ENCODE measurements at places on chromosomes 3 and 15.

GRCh38 chr15:37102305-37103162 is 2.2 kb upstream of the MEIS2 start:
- no peak for DNase-seq

DNA sequence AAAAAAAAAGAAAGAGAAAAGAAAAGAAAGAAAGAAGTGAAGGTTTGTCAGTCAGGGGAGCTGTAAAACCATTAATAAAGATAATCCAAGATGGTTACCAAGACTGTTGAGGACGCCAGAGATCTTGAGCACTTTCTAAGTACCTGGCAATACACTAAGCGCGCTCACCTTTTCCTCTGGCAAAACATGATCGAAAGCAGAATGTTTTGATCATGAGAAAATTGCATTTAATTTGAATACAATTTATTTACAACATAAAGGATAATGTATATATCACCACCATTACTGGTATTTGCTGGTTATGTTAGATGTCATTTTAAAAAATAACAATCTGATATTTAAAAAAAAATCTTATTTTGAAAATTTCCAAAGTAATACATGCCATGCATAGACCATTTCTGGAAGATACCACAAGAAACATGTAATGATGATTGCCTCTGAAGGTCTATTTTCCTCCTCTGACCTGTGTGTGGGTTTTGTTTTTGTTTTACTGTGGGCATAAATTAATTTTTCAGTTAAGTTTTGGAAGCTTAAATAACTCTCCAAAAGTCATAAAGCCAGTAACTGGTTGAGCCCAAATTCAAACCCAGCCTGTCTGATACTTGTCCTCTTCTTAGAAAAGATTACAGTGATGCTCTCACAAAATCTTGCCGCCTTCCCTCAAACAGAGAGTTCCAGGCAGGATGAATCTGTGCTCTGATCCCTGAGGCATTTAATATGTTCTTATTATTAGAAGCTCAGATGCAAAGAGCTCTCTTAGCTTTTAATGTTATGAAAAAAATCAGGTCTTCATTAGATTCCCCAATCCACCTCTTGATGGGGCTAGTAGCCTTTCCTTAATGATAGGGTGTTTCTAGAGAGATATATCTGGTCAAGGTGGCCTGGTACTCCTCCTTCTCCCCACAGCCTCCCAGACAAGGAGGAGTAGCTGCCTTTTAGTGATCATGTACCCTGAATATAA is 2.0 kb downstream of the B2M start:
- no peak for DNase-seq

GRCh38 chr15:67840749-67841512 is 1.1 kb upstream of the RNU6-1 start:
- no peak for DNase-seq

GRCh38 chr3:158102242-158103080 is 3.8 kb downstream of the SHOX2 start:
- no peak for DNase-seq

DNA sequence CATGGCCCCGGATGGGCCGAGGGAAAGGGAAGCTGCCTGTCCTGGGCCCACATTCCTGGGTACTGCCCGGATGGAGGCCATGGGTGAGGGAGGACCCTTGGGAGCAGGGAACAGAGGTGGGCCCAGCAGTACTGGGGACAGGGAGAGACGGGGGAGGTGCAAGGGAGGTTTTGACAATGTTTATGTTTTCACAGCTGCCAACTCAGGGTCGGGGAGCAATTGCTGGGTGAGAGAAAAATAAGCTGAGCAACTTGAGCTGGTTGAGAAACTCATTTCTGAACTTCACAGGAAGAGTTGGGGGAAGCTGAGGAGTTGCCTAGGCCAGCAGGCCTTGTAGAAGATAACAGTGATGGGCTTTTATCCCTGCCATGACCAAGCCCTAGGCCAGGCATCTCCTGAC is 11.1 kb upstream of the TSPAN3 start:
- DNase-seq = no peak

GRCh38 chr3:5181469-5182141 is 5.9 kb upstream of the EDEM1 start:
- DNase-seq = no peak

DNA sequence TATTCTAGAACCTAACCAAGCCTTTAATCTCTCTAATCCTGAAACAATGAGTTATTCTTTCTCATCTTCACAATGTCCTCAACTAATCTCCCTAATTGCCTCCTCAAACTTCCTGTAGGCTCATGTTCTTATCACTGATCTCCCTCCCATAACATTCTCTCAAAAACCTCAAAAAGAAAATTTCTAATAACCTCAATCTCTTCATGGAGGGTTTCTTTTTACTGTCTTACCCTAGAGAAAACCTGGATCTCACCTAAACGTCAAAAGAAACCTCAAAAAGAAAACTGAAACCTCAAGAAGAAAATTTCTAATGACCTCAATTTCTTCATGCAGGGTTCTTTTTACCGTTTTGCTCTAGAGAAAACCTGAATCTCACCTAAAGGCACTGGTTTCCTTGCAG is 150.2 kb downstream of the GSK3B start:
- DNase-seq = no peak

DNA sequence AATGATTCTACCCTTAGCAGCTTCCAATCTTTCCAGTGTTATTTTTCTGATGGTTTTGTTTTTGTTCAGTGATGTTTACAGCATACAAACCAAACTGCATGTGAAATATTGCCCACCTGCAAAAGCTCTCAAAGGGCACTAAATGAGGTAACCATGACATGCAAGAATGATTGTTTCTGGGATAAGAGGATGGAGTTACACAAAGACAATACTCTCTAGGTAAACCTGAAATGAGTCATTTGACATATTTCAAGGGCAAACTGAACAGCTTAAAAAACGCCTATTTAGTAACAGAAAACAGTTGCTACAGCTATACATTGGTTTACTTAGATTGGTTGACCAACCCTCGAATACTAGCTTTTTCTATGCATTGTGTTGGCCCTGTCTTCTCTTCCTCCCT is 481.7 kb downstream of the ZPLD1 start:
- no peak for DNase-seq

All from amygdala (tissue), 56 donors.